ENCODE measurements at places on chromosomes 5 and 9.

GRCh38 chr5:115778417-115778816 is 38.0 kb downstream of the CDO1 start:
- no peak for DNase-seq

- no peak for DNase-seq
Measured at GRCh38 chr9:3850098-3850497, 324.3 kb upstream of the RFX3 start.

GRCh38 chr9:99666571-99666970 is 155.1 kb upstream of the NR4A3 start:
- DNase-seq = no peak

DNA sequence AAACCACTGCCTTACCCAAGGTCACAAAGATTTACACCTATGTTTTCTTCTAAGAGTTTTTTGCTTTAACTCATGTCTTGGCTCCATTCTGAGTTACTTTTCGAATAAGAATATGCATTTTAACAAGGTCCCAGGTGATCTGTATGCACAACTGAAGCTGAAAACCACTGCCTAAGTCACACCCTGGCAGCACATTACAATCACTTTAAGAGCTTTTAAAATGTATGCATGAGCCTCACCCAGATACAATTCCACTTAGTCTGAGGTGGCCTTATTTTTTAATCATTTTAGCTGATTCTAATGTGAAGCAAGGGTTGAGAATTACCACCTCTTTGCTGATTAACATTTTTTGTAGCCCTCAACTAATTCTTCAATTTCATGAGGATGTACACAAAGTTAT is 29.5 kb downstream of the IDNK start:
- no peak for DNase-seq

GRCh38 chr5:89827960-89828359 is 581.6 kb downstream of the CETN3 start:
- DNase-seq = no peak

All from stimulated activated CD8-positive, alpha-beta memory T cell treated with anti-CD3 and anti-CD28 coated beads, Interleukin-2, amount 100 ng/mL, for 1 hour (primary cell).